GM18507 (cell line): ENCODE measurements at places on chromosomes 2 and 18.
A peak's percentile ranks its signal among the peaks of the same experiment; 100 is the strongest.

GRCh38 chr2:63663013-63663864 is 74.5 kb downstream of the MDH1 start:
- DNase-seq, result no peak

- DNase-seq, result no peak
Observed at GRCh38 chr2:9966491-9967022, 15.1 kb downstream of the GRHL1 start.

GRCh38 chr2:37287966-37288365 is 36.7 kb downstream of the PRKD3 start:
- no peak for DNase-seq

GRCh38 chr2:131093696-131094462 is 619 bp upstream of the FAM168B start:
- DNase-seq, result no peak

DNA sequence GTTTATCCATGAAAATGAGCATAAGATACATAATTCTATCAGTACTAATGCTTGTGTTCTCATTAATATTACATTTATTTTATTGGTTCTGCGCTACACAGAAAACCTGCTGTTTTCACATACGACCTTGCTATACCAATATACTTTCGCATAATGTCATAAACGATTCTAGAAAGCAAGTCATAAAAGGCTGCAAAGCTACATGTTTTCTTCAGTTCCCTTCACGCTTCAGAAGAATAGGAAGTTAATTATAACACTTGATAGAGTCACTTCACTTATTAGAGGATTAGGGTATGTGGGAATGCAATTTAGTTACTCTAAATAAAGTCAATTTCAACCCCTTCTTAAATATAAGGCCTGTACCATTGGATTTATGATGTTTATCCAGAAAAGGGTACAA is 29.0 kb downstream of the PSME4 start:
- no peak for DNase-seq

- no peak for DNase-seq
Observed at GRCh38 chr2:193868833-193869232, 1674.1 kb upstream of the TMEFF2 start.

DNA sequence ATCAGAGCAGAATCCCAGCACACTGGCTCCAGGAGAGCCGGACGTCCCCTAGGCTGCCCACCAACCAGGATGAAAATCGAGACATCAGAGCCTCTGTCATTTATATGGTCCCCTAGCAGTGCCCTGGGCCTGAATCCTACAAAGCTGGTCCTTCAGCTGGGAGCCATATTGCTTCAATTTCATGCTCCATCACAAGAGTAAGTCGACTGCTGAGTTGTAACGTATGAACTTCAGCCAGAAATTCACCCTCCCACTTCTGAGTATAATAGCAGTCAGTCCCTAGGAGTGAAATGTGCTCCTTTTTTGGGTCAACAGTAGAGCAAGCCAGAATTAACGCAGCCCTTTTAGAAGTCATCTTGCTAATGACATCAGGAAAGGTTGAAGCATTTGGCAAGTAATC is 126.4 kb downstream of the CCBE1 start:
- no peak for DNase-seq

- no peak for DNase-seq
Observed at GRCh38 chr18:71505526-71505925, 1038.6 kb downstream of the CBLN2 start.

- DNase-seq, result no peak
Observed at GRCh38 chr2:28276076-28276618, 116.5 kb upstream of the FOSL2 start.

DNA sequence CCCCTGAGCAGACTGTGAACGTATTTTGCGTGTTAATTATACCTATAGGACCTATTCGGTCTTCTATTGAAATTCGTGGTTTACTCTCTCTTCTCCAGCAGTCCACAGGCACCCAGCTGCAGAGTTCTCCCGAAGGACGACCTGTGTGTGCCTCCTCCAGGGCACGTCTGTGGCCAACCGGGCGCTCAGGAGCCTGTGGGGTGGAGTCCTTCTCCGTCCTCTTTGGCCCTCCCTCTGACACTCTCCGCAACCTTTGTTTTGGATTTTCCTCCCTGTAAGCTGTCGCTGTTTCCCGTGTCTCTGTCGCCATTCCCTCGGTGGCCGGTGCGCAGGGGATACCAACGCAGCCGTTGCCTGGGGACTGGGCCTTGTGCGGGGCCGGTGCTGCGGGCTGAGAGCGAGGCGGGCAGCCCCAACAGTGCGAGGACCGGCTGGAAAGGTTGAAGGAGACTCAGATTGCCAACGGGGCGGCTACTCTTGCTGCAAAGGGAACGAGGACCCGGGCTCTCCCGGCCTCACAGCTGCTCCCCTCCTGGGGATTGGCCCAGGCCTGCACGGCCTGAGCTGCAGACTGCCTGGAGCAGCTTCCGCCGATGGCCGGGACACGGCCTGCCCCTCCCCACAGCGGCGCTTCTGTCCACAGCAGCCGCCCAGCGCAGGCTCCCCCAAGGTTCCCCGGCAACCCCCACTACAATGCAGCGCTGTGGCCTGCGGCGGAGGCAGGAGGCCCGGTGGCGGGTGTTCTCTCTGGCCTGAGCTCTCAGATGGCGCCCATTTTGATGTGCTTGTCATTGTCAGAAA is 221.0 kb downstream of the MTX2 start:
- DNase-seq, result no peak

GRCh38 chr2:230930928-230931555 is 6.0 kb upstream of the GPR55 start:
- DNase-seq, result no peak

DNA sequence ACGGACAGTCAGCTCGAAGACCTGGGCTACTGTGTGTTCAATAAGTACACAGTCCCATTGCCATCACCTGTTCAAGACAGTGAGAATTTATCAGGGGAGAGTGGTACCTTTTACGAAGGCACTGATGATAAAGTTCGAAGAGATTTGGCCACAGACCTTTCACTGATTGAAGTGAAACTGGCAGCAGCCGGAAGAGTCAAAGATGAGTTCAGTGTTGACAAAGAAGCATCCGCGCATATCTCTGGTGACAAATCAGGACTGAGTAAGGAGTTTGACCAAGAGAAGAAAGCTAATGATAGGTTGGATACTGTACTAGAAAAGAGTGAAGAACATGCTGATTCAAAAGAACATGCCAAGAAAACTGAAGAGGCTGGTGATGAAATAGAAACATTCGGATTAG is 76.9 kb upstream of the UNC80 start:
- no peak for DNase-seq

GRCh38 chr2:10086950-10087349 is 6.7 kb upstream of the CYS1 start:
- no peak for DNase-seq

DNA sequence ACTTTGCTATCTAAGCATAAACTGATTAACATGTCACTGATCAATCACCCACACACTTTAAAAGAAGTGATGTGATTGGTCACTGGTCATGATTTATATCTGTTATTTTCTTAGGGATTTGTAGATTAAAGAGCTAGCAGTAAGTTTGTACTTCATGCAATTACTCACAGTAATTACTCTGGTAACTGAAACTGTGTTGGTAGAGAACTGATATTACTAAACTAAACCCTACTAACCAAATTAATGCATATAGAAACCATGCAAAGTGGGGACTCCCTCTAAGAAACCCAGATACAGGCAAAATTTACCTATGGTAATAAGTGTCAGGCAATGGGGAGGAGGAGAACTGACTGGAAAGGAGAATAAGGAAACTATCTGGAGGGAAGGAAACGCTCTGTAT is 44.8 kb upstream of the C2orf15 start:
- no peak for DNase-seq

- DNase-seq, result no peak
Observed at GRCh38 chr2:128445523-128445900, 126.8 kb upstream of the HS6ST1 start.

DNA sequence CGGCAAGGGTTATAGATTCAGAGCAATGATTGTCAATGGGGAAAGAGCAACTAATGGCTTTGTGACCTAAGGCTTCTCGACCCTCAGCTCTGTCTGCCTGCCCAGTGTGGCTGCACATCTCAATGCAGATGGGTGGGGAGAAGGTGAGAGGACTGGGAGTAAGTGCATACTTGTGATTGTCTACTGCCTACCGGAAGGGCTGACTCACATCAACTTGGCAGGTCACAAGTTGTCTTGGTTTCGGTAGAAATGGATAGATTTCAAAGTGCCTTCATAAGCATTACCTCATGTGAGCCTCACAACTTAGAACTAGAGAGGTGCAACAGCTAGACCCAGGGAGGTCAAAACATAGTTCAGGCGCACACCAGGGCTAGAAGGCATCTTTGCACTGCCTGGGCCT is 29.4 kb downstream of the STAT1 start:
- DNase-seq, result no peak

DNA sequence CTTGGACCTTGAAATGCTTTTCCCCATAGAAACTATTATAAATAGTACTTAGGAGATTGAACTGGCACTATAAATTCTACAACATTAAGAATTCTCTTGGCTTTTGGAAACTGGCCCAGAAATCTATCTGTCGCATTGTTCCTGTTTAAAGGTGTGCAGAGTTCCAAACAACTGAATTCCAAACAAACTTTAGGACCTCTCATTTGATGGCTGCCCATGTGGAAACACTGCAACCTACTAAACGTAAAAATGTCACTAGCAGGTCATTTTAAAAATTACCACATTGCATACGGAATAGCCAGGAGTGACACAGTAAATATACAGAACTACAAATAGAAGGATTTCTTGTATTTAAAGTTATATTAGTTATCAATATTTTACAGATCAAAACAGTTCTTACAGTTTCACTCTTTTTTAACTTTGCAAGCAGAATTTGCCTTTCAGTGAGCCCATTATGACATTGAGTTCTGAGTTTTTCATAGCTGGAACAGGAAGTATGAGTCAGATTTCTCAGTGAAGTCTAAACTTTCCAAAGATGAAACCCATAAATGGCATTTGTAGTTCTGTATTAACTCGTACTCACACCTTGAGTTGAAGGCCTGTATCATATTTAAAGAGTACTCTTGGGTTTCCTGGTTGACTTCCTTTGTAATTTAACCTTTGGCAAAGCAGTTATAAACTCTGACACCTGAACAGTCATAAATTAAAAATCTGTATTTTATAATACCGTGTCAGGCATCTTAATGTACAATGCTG is 142.3 kb upstream of the BOD1L2 start:
- peak; percentile 23 for DNase-seq

DNA sequence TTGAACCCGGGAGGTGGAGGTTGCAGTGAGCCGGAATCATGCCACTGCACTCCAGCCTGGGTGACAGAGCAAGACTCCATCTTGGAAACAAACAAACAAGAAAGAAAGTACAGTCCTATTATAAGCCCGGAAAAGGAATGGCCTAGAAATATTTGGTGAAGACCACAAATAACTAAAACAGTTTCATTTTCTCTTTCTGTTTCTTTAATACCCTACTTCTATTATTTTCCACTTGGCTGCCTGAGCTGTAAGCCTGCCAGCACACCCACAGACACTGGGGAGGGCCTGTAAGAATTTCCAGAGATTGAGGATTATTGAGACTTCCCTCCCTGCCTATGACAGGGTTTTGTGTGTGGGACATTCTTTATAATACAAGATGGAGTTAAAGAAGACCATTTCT is 188.0 kb upstream of the DCC start:
- no peak for DNase-seq

DNA sequence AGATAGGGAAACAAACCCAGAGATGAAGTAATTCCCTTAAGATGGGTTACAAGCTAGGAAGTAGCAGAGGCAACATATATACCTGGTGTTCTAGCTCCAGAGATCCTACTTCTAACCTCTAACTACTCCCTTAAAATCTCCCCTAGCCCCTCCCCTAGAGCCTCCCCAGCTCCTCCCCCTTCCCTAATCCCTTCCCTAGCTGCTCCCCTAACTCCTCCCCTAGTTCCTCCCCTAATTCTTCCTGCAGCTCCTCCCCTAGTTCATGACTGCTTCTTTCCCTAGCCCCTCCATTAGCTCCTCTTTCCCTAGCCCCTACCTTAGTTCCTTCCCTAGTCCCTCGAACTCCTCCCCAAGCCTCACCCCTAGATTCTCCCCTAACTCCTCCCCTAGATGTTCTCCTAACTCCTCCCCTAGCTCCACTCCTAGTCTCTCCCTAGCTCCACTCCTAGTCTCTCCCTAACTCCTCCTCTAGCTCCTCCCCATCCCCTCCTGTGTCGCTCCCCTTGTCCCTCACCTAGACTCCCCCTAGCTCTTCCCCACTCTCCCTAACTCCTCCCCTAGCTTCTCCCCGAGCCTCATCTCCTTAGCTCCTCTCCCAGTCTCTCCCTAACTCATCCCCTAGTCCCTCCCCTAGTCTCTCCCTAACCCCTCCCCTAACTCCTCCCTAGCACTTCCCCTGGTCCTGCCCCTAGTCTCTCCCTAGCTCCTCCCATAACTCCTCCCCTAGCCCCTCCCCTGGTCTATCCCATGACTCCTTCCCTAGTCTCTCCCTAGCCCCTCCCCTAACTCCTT is 108.9 kb downstream of the CD226 start:
- DNase-seq, result no peak

DNA sequence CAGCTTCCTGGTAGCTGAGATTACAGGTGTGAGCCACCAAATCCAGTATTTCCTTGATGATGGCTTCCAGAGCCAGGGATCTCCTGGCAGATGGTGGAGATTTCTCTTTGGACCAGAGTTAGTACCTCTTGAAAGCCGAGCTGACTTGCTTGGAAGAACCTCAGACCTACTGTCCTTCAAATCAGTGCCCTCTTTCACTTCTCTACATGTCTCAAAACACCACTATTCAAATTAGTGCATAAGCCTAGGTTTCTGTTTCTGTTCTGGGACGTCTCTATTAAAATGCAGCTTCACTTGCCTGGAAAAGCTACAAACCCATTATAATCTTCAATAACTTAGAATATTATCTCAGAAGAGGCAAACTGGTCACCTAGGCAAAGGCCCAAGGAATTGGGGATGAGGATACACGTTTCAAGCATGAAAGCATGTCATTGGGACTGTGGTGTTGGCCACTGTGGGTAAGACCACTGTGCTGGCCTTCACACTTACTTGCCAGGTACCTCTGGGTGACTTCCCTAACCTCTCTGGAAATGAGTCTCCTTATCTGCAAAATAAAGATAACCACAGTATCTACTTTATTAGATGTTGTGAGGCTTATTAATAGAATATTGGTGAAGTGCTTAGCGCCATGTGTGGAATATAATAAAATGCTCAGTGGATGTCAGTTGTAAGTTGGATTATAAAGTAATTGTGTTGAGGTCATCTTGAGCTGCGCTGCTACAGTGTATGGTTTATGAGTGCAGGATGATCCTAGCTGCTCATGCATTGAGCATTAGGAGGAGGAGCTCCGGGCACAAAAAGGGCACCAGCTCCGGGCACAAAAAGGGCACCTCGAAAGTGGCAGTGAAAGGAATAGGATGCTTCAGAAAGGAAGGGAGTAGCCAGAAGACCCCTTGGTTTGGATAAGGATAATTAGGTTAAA is 84.5 kb downstream of the DOCK10 start:
- DNase-seq, result no peak
